ENCODE measurements at places on chromosomes 2 and 18.

DNA sequence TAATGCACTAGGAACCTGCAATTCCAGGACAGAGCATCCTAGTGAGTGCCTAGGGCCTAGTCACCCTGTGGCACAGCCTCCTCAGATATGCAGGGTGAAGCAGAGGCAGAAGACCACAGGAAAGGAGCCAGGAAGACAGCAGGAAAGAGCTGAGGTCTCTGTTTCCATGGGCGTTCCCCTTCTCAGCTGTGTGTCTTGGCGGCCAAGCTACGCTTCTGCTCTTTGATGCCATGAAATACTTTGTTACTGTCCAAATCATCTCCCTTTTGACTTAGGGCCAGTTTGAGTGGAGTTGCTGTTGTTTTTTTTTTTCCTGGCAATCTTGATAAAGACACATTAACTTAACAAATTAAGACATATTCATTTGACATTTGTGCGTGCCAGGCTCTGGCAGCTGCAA, 67.3 kb downstream of the APOB start:
- H3K27me3 ChIP-seq: no peaks in the 10 kb centered on the region
- H3K4me3 ChIP-seq: no peak overlapping the region
- peak overlapping the region; percentile 43 for H3K27ac ChIP-seq
- no peaks in the 10 kb centered on the region for H3K36me3 ChIP-seq
- H3K4me1 ChIP-seq: no peaks in the 10 kb centered on the region
- DNase-seq: peak; percentile 18

GRCh38 chr2:77512507-77512906, 9.7 kb downstream of the LRRTM4 start:
- H3K4me1 ChIP-seq: no peaks in the 10 kb centered on the region
- no peaks in the 10 kb centered on the region for H3K27me3 ChIP-seq
- no peak overlapping the region for H3K4me3 ChIP-seq
- no peak for DNase-seq
- no peaks in the 10 kb centered on the region for H3K36me3 ChIP-seq
- no peak overlapping the region for H3K27ac ChIP-seq

GRCh38 chr2:142880279-142880678, 2.8 kb downstream of the KYNU start:
- H3K27me3 ChIP-seq: no peaks in the 10 kb centered on the region
- H3K4me1 ChIP-seq: no peaks in the 10 kb centered on the region
- H3K36me3 ChIP-seq: no peaks in the 10 kb centered on the region
- DNase-seq: no peak
- no peak overlapping the region for H3K27ac ChIP-seq

GRCh38 chr2:80105015-80105640, 199.4 kb downstream of the LRRTM1 start:
- H3K4me3 ChIP-seq: no peak overlapping the region
- H3K27me3 ChIP-seq: no peaks in the 10 kb centered on the region
- no peaks in the 10 kb centered on the region for H3K4me1 ChIP-seq
- no peak for DNase-seq
- no peaks in the 10 kb centered on the region for H3K36me3 ChIP-seq
- no peak overlapping the region for H3K27ac ChIP-seq

GRCh38 chr2:72669121-72669520, 156.7 kb downstream of the EXOC6B start:
- DNase-seq: no peak
- no peak overlapping the region for H3K4me3 ChIP-seq
- peaks cover 8% of the 10 kb centered on the region for H3K4me1 ChIP-seq
- H3K27ac ChIP-seq: no peak overlapping the region
- H3K36me3 ChIP-seq: no peaks in the 10 kb centered on the region
- no peaks in the 10 kb centered on the region for H3K27me3 ChIP-seq

DNA sequence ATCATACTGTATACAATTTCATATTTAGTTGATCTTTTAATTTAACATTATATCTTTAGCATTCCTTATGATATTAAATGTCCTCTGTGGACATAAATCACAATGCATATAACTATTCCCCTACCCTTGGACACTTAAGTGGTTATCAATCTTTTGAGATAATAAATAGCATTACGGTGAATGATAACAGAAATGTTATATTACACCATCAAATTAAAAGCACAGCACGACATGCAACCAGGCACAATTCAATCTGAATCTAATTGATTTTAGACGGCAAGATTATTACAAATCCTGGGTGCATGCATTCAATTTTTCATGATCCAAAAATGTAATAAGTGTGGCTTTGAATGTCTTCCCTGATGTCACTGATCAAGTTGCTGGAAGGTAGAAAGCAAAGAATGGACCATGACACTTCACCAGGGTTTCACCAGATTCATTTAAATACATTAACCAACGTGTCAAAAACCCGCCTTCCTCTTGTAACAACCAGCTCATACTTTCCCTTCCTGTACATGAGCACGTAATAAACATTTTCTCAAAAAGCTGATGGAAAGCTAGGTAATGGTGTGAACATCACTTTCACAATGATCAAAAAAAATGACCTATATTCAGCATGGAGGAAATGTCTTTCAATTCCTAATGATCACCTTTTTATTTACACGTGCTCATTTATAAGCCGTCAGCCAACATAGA, 513.7 kb upstream of the ID2 start:
- no peak overlapping the region for H3K27ac ChIP-seq
- no peaks in the 10 kb centered on the region for H3K36me3 ChIP-seq
- H3K4me3 ChIP-seq: no peak overlapping the region
- H3K27me3 ChIP-seq: no peaks in the 10 kb centered on the region
- DNase-seq: no peak

GRCh38 chr2:164495491-164496223, 125.6 kb downstream of the GRB14 start:
- no peaks in the 10 kb centered on the region for H3K36me3 ChIP-seq
- no peaks in the 10 kb centered on the region for H3K27me3 ChIP-seq
- H3K4me1 ChIP-seq: no peaks in the 10 kb centered on the region
- DNase-seq: no peak

DNA sequence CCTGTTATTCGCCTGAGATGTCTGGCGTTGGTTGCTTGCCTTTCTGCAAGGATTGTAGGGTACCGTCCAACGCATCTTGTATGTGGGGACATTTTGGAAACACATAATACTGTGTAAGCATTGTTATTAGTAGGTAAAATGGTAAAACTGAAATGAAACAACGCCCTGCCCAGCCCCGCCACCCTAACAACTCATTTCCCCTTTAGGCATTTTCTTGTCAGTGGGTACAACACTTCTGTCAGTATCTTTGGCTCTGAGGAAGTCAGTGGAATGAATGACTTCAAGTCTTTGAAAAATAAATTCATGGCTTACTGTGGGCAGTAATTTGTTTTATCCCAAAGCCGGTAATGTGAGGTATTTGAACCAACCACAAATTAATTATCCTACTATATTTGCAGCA, 86.0 kb downstream of the FMNL2 start:
- H3K36me3 ChIP-seq: no peaks in the 10 kb centered on the region
- peaks cover 18% of the 10 kb centered on the region for H3K4me1 ChIP-seq
- no peak overlapping the region for H3K27ac ChIP-seq
- no peak for DNase-seq

DNA sequence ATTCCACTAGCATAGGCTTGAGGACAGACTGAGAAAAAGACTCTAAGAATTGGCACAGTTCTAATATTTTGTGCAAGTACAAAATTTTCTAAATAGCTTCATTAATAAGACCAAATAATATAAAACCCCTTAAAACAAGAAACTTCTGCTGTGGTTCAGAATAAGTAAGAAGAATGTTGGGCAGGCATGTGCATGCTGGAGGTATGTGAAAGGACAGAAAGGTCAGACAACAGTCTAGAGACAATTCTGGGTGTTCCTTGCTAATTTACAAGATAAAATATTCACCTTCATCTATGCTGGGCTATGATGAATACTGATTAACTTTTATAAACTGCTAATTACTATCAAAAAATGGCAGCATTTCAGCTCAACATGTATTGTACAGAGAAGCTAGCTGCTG, 14.9 kb downstream of the CEBPZOS start:
- H3K36me3 ChIP-seq: peaks cover 100% of the 10 kb centered on the region
- H3K4me3 ChIP-seq: no peak overlapping the region
- no peak overlapping the region for H3K27ac ChIP-seq
- no peaks in the 10 kb centered on the region for H3K27me3 ChIP-seq
- H3K4me1 ChIP-seq: no peaks in the 10 kb centered on the region
- no peak for DNase-seq

- no peaks in the 10 kb centered on the region for H3K4me1 ChIP-seq
- H3K27me3 ChIP-seq: no peaks in the 10 kb centered on the region
- H3K27ac ChIP-seq: no peak overlapping the region
- no peaks in the 10 kb centered on the region for H3K36me3 ChIP-seq
- DNase-seq: no peak
These were observed 347.0 kb downstream of the ZNF804A start for GRCh38 chr2:184945326-184945725.

- H3K27ac ChIP-seq: peak within 1 kb of the TSS; percentile 76
- peaks cover 11% of the 10 kb centered on the region for H3K4me1 ChIP-seq
- H3K36me3 ChIP-seq: no peaks in the 10 kb centered on the region
- DNase-seq: peak; percentile 85
- H3K27me3 ChIP-seq: no peaks in the 10 kb centered on the region
These were observed at the start of gene PID1 for GRCh38 chr2:229270551-229271410. PID1 (minus strand) TSS chr2:229271287; CDS start chr2:229271043, 244 bp downstream.

DNA sequence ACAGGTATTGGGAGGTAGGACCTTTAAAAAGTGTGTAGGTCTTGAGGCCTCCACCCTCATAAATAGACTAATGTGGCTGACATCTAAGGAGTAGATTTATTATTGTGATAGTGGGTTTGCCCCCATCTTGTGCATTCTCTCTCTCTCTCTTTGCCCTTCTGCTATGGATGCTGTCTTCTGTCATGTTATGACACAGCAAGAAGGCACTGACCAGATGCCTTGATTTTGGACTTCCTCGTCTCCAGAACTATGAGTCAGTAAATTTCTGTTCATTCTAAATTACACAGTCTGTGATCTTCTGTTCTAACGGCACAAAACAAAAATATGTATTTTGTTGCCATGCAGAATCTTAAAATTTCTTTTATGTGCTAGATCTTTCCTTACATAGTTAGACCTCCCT, 66.9 kb downstream of the ATAD2B start:
- H3K36me3 ChIP-seq: peaks cover 85% of the 10 kb centered on the region
- H3K27ac ChIP-seq: no peak overlapping the region
- H3K4me1 ChIP-seq: no peaks in the 10 kb centered on the region
- H3K4me3 ChIP-seq: no peak overlapping the region
- DNase-seq: no peak
- H3K27me3 ChIP-seq: no peaks in the 10 kb centered on the region

DNA sequence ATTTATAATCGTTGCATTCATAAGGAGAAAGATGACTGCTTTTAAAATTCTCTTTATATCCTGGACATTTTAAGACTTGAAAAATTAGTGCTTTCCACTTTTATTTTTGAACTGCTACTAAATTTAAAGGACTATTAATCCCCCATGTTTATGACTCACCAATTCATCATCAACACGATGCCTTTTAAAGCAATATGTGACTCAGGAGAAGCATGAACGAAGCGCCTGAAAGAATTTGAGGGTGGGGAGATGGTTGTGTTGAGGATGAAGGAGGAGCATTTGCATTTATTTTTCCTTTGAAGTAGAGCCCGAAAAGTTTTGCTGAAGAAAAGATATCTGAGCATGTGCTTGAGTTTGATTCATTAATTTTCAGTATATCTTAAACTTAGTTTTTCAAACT, 192.2 kb upstream of the LRRTM1 start:
- DNase-seq: peak; percentile 13
- H3K36me3 ChIP-seq: no peaks in the 10 kb centered on the region
- no peaks in the 10 kb centered on the region for H3K4me1 ChIP-seq
- H3K4me3 ChIP-seq: no peak overlapping the region
- H3K27ac ChIP-seq: no peak overlapping the region
- H3K27me3 ChIP-seq: no peaks in the 10 kb centered on the region

DNA sequence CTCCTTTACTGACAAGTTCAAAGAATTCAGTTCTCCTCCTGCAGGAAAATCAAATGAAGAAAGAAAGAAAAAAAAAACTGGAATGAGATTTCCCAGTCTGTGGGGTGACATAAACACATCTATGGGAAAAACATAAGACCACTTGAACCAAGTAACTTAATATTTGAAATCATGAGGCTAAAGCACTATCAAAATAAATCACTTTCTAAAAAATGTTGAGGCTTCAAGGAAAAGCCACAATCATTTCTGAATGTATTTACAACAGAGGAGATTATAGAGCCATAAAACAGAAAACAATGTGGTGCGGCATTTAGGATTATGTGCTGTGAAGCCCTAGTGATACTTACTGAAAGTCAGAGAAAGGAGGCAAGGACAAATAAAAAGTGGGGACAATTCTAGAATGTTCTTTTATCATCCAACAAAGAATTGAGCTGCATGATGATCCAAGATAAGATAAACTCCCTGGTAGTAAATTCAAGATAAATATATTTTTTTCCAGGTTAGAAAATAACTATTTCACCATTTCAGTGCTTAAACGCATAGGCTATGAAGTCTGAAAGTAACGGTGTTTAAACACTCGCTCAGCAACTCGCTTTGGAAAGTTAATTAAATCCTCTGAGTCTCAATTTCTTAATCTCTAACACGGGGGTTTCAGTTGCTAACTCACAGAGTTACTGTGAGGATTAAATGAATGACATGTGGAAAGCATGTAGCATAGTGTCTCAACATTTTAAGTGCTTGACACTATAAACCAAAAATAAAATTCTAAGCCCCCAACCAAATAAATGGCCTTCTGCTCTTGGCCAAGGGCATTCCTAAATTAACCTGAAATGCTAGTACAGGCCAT, 288.5 kb downstream of the AGPS start:
- H3K27ac ChIP-seq: no peak overlapping the region
- no peaks in the 10 kb centered on the region for H3K36me3 ChIP-seq
- no peak overlapping the region for H3K4me3 ChIP-seq
- no peaks in the 10 kb centered on the region for H3K4me1 ChIP-seq

GRCh38 chr18:42275138-42275535, 320.1 kb downstream of the PIK3C3 start:
- H3K36me3 ChIP-seq: no peaks in the 10 kb centered on the region
- no peaks in the 10 kb centered on the region for H3K27me3 ChIP-seq
- no peak for DNase-seq
- H3K27ac ChIP-seq: no peak overlapping the region
- no peak overlapping the region for H3K4me3 ChIP-seq
- H3K4me1 ChIP-seq: peaks cover 12% of the 10 kb centered on the region

DNA sequence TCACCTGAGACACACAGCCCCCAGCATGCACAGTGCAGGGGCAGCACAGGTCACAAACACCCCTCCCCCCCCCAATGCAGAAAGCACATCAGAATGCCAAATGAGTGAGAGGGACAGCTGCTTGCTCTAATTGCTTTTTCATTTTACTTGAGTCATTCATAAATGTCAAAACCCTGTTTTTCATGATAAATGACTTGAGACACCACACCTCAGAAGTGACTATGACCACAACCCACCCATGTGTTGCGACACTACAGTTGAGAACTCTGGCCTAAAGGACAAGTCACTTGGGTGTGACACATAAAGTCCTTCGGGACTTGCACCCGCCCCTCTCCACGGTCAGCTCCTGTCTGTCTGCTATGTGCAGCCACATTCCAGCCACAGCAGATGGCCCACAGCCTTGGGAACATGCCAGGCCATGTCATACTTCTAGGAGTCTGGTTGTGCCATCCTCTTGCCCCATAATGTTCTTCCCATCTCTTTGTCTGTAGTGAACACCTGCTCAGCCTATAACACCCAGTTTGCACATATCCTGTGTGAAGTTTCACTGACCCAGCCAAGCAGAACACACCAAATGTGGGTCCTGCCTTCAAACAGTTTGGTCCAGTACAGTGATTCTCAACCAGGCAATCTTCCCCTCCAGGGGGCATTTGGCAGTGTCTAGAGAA, 30.2 kb upstream of the RIOK3 start:
- H3K4me1 ChIP-seq: no peaks in the 10 kb centered on the region
- no peaks in the 10 kb centered on the region for H3K36me3 ChIP-seq
- H3K27me3 ChIP-seq: no peaks in the 10 kb centered on the region
- H3K27ac ChIP-seq: peak overlapping the region; percentile 40

GRCh38 chr2:61281321-61281720, 119.3 kb downstream of the C2orf74 start:
- no peaks in the 10 kb centered on the region for H3K27me3 ChIP-seq
- DNase-seq: no peak
- no peaks in the 10 kb centered on the region for H3K4me1 ChIP-seq
- H3K36me3 ChIP-seq: peaks cover 67% of the 10 kb centered on the region
- no peak overlapping the region for H3K4me3 ChIP-seq
